Brain (organoid and tissue), 16 donors: ENCODE measurements at places on chromosomes 4 and X.

DNA sequence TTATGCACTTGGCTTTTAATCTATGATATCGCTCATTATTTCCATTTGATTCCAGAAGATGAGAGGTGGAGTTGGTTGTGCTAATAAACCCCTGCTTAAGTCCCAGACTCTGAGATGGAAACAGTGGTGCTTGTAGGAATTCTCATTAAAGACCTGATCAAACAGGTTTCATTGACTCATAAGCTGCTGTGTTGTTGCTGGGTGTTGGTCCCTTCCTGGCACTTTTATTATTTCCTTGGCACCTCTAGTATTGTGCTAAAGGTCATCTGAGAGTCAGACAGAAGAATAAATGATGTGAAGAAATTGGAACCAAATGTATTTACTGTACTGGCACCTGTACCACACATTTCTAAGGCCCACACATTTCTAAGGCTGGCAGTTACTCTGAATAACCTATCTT is 544.7 kb upstream of the NR3C2 start:
- no peak for DNase-seq

DNA sequence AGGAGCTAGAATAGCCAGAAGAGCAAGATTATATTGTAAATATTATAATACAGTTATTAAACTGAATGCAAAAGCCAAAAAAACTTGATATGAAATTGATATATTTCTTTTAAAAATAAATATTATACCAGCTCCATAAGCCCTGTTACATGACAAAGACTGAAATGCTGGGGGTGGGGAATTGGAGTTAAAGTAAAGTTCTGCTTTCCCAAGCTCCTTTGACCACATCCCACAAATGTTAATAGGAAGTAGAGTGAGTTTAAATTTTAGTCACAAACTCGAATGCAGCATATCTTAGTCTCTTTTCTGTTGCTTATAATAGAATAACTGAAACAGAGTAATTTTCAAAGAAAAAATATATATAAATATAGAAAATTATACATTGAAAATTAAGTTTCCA is 46.9 kb upstream of the NFKB1 start:
- DNase-seq, result no peak

DNA sequence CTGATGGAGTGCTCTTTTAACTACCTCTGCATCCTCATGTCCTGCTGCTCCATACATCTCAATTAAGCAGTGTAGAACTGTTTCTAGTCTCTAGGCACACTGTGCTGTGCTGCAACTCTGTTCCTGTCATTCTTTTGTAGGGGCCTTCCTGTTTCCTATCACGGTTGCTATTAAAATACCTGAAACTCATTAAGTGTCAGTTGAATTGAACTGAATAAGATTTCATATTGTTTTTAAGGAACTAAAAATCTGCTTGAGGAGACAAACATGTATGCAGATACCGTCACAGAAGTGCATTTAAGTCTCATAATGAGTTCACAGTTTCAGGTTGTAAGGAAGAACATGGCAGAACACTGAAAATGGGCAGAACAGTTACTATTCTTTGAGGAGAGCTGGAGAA is 170.1 kb downstream of the LARP7 start:
- no peak for DNase-seq

DNA sequence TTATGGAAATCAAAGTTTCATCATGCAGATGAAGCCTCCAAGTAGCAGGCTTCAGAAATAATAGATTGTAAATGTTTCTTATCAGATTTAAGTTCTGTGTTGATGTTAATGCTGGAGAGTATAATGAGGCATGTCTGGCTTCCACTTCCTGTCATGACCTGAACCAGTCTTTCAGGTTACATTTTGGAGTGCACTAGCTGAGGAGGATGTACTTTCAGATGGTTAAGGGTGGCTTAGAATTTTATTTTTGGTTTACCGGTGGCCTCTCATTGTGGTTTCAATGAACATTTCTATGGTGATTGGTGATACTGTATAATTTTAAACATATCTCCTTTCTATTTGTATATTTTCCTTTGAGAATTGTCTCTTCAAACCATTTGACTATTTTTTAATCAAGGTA is 890.4 kb downstream of the SH3BGRL start:
- DNase-seq, result no peak

- no peak for DNase-seq
Observed at GRCh38 chr4:151744614-151745013, 16.2 kb downstream of the GATB start.

GRCh38 chr4:94251094-94251493 is 43.4 kb downstream of the SMARCAD1 start:
- DNase-seq, result no peak

- no peak for DNase-seq
Observed at GRCh38 chrX:109709129-109709631, 23.9 kb downstream of the ACSL4 start.
